ENCODE measurements at places on chromosomes 2 and 18.

DNA sequence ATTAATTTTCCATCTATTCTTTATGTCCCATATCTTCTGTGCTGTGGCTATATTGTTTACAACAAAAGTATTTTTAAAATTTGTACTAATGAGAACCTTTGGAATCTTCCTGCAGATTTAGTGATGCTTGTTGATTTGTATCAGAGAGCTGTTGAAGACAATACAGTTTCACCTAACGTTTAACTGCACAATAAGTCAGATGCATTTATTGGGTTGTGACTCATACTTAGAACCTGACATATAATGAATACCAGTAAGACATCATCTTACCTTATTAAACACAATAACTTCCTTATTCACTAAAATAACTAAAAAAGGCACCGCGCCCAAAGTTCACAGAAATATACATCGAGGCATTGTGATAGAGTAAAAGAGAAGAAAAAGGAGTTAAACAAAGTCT lies 43.8 kb upstream of the IL1R1 start:
- DNase-seq = no peak

DNA sequence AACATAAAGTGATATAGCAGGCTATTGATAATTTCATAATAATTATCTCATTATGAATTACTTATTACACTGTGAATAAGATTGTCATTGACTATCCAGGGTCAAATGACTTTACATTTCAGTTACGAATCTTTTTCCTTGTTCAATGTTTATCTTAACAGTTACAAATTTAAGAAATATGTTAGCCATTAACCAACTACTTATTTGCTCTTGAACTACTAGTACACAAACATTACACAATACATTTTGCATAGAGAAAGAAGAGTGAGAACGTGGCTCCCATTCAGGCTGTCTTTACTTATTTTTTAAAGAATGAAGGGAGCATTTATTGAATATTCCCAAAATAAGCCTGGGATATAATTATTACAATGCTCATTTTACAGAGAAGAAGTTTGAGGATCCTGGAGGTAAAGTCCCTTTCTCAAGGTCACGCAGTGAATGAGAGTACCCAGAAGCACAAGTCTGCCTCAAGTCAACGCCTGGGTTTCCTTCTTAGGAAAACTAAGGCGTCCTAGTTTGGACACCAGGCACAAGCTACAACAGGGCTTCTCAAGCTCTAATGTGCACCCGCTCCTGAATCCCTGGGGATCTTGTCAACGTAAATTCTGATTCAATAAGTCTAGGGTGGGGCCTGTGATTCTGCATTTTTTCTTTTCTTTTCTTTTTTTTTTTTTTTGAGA lies 164.2 kb downstream of the FIGN start:
- no peak for DNase-seq

- DNase-seq = no peak
Measured at GRCh38 chr2:22995576-22995975, 389.4 kb upstream of the KLHL29 start.

GRCh38 chr2:152114366-152114765 lies 15.5 kb upstream of the CACNB4 start:
- DNase-seq = no peak

DNA sequence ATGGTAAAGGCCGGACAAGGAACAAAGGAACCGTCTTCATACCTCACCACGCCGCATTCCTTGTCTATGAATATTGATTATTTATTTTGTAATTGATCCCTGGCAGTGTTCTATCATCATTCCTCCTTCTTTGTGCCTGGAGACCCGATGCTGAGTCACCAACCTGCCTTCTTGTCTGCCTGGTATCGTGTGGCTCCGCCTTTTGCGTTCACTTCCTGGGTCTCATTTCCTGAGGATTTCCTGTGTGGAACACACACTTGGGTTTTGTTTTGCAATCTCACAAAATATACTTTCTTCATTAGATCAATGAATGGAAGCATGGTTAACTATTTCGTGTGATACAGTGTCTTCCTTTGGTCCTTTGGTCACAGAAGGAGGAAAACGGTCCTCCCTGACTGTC lies 95.5 kb upstream of the SNTG2 start:
- no peak for DNase-seq

- DNase-seq = no peak
Measured at GRCh38 chr2:195026261-195026660, 630.8 kb upstream of the SLC39A10 start.

DNA sequence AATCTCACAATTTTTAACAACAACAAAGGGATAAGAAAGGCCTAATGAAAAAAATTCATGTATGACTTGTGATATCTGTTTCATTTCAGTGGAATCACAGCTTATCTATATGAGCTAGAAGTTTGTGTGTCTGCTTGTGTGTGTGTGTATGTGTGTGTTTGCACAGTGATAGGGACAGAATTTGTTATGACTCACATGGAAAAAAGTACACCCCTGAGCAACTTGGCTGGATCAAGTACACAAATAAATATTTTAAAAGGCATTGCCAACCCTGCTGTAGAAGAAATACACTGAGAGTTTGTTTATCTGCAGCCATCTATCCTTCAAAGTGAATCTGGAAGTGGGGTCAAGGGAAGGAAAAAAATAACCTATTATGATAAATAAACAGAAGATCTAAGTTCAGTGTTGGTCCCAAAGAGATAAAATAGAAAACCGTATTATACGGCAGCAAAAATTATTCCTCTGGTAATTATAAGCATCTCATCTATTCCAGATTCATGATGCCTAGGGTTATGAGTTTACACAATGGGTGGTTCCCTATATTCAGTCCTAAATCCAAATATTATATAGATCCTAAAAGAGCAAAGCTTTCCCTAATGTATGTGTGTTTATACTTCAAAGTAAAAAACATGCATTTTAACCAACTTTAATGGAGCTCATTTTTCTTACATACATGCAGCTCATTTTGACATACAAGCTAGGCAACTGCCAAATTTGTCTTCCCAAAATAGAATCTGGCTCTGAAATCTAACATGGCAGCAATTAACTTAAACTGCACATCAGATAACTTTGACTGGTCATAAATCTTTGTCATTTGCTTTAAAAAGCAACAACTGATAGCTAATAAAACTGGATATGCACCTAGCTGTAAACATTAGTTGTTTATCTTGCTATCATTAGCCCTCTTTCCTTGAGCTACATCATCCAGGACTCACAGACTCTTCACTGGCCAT lies 420.6 kb downstream of the IRS1 start:
- no peak for DNase-seq

DNA sequence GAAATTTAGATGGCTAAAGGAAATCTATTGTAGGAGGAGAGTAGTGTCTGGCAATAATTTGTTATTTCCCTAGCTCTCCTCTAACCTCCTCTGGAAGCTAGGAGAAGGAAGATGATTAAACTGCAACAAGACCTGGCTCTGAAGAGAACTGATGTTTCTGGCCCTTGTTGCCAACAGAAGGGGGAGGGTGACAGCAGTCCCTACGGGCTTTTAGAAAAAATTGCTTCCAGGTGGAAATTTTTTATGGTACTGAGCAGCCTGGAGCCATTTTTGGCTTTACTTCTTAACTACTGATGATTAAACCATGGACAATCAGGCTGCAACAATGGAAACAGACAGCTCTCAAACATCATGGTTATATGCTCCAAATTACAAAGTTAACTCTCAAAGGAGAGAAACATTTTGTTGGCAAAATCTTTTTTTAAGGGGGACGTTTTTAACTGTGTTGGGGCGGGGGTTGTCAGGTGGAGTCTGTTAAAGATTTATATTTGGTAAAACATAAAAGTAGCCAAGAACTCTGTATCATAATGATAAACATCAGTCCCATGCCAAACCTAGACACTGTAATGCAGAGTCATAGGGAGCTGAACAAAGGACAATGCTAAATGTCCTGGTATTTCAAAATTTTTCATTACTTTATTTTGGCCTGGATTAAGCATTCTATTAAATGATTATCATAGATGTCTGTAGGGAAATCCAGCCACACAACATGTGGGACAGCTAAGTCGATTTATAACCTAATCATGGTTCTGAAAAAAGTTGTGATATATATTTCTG lies 70.0 kb downstream of the EXOC6B start:
- peak; percentile 45 for DNase-seq

DNA sequence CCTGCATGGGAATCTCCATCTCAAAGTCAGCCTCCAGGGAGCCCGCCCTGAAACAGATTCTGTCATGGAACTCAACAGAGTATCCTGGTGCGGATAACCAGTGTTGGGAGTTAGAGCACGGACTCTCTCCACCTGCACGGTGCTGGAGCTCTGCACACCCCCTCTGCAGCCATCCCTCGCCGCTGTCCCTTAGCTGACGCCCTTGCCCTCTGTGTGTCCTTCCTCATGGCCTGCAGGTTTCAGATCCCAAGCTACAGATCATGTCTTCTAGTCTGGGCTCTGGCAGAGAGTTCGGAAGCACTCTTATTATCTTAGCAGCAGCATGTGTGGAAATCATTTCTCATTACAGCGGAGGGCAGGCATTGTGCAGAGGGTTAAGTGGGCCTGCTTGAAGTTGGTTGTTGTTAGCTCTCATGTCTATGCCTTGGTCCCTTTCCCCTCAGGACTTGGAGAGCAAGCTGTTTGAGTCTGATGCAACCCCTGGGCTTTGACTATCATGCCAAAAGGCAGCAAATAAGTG lies 26.0 kb downstream of the TMEM127 start:
- no peak for DNase-seq

- DNase-seq = no peak
Measured at GRCh38 chr2:157466764-157467163, 22.9 kb upstream of the CYTIP start.

- no peak for DNase-seq
Measured at GRCh38 chr18:75127143-75128021, 81.6 kb downstream of the PTGR3 start.

- no peak for DNase-seq
Measured at GRCh38 chr2:177123048-177123447, 89.5 kb upstream of the HNRNPA3 start.
